ENCODE measurements at places on chromosomes 2 and 18.

DNA sequence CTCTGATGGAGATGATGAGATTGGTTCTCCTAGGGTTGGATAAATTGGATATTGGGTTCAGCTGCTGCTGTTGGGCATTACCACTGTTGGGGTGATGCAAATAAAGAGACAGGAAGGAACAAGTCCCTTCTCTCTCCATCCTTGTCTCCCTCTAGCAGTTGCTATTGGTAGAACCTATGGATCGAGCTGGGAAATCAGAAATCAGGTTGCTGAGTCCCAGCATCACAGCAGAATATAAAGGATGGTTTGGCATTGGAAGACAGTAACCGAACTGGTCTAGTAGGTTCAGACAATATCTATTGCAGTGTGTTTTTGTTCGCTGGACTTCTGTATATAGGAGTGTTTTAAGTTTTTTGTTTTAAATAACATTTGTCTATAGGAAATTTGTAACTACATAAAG, 8.1 kb downstream of the WDR43 start:
- no peak for DNase-seq

GRCh38 chr2:180625006-180625844, 355.2 kb upstream of the UBE2E3 start:
- no peak for DNase-seq

DNA sequence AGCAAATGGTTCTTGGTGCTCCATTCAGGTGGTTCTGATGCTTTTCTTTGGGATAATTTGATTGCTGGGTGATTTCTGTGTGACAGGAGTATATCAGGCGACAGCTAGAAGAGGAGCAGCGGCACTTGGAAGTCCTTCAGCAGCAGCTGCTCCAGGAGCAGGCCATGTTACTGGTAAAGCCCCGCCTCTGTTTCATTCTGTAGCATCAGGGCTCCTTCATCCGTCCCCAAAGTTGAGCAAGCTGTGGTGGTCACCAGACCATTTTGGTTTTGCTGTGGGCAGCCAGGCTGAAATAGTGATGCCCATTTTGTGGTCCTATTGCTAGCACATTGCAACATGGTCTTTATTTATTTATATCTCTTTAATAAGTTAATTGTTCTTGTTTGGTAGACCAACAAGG, 132.8 kb upstream of the IL1R2 start:
- no peak for DNase-seq

GRCh38 chr18:45312555-45313126, 302.6 kb upstream of the SLC14A2 start:
- no peak for DNase-seq

DNA sequence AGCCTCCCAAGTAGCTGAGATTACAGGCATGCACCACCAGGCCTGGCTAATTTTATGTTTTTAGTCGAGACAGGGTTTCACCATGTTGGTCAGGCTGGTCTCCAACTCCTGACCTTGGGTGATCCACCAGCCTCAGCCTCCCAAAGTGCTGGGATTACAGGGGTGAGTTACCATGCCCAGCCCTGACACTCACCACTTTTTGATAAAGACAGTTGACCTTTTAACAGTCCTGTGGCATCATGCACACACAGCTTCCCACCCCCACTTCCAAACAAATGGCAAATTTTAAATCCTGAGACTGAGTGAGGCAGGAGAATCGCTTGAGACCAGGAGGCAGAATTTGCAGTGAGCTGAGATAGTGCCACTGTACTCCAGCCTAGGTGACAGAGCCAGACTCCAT, 6.2 kb upstream of the DNAJB2 start:
- no peak for DNase-seq

GRCh38 chr2:200668478-200668877, 82.7 kb downstream of the AOX1 start:
- DNase-seq = no peak

DNA sequence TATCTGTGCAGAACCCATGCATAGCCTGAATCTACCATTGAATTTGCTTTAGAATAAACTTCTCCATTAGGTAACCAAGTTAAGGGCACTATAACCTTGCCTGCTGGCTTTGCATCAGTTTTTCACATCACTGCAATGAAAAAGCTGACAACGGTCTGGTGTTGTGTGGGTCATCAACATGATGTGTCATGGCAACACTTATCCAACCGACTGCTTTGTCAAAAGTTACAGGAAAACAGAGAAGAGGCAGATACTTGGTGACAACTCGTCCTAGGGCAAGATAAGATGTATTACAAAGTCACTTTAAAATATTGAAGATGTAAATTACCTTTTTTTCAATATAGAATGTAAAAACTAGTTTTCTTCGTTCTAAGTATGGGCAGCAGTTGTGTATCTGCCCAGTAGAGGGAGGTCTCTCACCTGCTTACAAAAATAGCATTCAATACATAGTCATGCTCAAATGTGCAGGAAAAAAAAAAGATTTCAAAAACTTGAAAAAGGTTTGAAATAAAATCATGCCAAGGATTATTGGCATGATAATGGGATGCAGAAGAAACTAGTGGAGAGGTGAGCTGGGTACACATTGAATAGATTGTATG, 96.3 kb downstream of the EVA1A start:
- no peak for DNase-seq

DNA sequence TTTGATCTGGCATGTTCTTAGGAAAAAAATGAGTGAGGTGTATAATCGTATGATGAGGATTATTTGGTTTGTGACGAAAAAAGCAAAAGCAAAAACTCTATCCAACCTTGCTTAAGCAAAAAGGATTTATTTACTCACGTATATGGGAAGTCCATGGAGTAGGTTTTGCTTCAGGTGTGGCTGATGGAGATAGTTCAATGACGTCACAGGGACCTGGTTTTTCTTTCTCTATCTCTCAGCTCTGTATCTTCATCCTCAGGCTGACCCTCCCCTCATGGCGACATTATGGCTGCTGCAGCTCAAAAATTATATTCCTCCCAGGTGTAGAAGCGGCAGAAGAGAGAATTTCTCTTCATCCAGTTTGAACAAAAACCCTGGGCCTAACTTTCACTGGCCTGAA, 8.9 kb downstream of the TMSB10 start:
- no peak for DNase-seq

GRCh38 chr2:23436346-23437098, 51.5 kb downstream of the KLHL29 start:
- no peak for DNase-seq

DNA sequence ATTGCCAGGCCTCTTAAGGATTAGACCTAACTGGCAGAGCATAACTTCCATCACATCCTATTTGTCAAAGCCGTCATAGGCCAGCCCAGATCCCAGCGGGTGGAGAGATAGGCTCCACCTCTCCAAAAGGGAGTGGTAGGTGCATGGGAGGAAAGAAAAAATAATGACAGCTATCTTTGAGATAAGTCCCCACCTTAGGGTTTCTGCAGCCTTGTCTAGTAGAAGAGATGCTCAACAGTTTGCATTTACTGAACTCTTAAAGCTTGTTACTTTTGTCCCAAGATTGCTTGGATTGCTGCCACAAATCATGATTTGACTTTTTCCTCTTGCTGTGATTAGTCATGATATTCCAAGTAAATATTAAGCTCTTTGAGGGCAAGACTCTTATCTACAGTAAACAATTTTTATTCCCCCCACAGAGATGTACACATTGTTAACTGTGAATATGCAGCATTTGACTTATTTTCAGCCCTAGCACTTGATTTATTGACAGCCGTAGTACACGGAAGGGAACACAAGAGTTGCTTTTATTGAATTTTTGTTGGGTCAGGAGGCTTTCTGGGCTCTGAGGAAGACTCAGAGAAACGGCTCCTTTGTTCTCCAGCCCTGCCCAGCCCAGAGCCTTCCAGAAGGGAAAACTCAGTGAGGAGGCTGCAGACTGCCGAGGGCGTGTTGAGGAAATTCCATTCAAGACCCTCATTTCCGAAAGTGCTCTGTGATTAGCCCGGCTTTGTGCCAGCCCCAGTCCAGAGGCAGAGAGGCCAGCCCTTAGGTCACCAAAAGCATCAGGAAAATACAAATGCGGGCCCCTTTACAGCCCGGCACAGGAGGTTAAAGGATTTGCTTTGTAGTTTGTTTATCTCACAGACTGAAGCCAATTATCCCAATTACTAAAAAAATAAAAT, 75.5 kb upstream of the ZNF532 start:
- DNase-seq = no peak

GRCh38 chr2:69493268-69493667, 56.0 kb upstream of the NFU1 start:
- no peak for DNase-seq

DNA sequence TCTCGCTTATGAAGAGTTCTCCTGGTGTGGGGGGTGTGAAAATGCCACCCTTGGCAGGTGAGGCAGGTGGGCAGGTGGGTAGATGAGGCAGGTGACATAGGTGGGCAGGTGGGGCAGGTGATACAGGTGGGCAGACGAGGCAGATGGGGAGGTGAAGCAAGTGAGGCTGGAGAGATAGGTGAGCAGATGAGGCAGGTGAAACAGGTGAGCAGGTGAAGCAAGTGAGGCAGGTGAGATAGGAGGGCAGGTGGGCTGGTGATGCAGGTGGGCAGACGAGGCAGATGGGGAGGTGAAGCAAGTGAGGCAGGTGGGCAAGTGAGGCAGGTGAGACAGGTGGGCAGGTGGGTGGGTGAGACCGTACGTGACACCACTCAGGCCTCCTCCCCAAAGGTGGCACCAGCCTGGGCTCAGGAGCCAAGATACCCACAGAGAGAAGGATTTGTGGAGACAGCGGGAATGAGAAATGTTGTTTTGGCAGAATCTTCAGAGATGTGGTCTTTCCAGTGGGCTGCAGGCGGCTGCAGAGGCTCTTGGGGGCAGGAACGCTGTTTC, 232.3 kb upstream of the MYT1L start:
- DNase-seq = no peak

DNA sequence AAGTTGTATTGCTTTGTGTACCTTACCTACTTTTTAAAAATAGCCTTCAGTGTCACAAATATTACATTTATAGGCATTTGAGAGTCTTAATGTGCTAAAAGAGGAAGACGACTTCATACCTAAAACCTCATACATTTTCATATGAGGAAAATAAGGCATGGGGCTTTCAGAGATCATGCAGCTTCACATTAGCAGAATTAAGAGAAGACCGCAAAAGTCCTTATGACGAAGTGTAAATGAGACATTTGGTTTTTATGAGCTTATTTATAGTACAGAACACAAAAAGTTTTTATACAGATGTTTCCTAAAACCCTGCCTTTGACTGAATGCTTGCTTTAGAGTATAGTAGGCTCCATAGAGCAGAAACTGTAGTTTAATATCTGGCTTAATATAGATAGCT, 10.1 kb upstream of the CCDC138 start:
- no peak for DNase-seq

DNA sequence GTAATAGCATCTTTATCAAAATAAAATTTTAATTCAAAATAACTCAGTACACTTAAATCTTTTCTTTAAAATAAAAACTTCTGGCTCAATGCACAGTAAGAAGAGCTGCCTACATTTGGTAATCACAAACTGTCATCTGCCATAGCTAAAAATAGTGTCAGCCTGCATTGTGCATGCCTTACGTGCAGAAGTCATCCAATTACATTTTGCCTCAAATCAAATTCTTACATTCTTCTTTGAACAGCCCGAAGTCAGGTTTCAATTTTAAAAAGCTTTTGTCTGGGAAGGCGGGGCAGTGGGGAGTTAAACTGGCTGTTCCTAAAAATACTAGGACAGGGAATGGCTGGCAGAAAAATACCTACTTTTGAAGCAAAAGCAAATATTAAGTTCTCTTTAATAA, 51.1 kb downstream of the RTN4 start:
- peak; percentile 19 for DNase-seq

DNA sequence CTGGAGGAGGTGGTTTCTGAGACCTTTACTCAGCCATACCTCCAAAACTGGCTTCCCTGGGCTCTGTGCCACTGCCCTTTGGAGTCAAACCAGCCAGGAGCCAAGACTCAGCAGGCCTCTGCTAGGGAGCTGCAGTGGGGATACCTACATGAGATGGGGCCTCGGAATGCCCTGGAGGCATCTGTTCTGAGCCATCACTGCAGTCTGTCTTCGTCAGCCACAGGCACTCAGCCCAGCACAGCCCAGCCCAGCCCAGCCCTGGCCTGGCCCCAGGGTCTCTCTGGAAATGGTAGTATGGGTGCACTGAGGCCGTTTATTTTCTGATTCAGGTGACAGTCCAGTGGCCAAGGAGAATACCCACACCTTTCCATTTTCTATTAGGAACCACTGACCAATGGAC, 209.8 kb downstream of the CELF4 start:
- no peak for DNase-seq

DNA sequence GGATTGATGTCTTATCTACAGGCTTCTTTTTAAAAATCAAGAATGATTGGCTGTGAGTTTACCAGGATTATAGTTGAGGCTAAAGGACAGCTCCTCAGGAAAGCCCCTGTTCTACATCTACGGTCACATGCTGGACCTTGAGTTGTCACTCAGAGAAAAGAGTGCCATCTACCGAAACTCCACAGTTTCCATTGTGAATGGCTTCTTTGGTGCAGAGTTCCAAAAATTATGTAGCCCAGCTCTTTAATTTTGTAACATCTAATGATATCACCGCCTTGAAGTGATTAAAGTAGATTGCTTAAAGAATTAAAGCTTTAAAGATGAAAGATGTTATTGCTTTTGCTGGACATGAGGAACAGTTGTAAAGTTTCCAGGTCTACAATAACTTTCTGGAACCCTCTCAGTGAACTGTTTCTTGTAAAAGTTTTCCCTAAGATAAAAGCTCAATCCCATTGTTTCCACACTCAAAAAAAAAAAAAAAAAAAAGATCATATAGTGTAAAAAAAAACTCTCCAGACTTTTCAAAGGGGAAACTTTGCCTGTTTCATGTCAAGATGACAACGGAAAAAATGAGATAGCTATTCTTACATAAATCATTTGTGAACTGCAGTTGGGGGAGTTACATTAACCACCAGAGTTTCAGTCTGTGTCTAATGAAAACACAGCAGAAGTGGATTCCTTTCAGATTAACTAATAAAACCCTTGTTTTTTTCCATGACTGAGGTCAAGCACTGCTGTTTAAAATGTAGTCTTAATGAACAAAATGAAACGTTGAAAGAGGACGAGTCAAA, 4.3 kb downstream of the COL3A1 start:
- no peak for DNase-seq

DNA sequence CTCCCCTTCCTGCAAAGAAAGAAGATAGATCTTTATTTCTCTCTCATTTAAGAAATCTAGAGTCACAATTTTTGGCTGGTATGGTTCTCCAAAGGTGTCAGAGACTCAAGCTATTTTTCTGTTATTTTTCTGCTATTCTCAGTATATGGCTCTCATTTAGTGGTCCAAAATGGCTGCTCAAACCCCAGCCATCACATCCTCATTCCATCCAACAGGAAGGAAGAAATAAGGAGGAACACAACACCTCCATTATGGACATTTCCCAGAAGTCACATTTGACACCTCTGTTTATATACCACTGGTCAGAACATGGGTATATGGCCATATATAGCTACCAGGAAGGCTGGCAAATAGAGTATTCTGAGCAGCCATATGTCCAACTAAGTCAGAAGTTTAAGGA, 7.4 kb upstream of the DDX1 start:
- DNase-seq = no peak

DNA sequence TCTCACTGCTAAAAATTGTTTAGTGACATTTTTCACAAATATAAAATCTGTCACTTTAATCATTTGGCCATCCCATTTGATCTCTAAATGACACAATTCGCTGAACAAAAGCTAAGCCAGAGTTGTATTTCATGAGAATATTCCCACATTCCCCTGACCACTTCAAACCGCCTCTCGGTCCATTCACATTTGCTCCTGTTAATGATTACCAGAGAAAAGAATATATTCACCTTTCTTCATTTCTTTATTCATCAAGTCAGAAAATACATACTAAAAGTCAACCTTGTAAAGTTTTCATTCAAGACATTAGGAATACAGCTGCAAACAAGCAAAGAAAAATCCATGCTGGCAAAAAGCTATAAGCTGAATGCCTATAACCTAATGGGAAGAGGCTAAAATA, 225.5 kb downstream of the DOK6 start:
- DNase-seq = no peak

GRCh38 chr2:98608962-98609604, 694 bp downstream of the UNC50 start:
- DNase-seq = no peak

All from NCI-H2107 (cell line).